ENCODE measurements at places on chromosomes 16 and 17. TPM values are rescaled to one million over a fixed set of nuclear protein-coding genes. Genes with fewer than 3 reads are reported as not detected.

- no peak for DNase-seq
Observed at GRCh38 chr17:77644181-77645071, 314.1 kb upstream of the TNRC6C start.

GRCh38 chr17:31274252-31274651 is 22.8 kb downstream of the OMG start:
- DNase-seq, result peak; percentile 87

GRCh38 chr17:47717979-47718621 is 14.9 kb upstream of the TBX21 start:
- DNase-seq, result no peak

DNA sequence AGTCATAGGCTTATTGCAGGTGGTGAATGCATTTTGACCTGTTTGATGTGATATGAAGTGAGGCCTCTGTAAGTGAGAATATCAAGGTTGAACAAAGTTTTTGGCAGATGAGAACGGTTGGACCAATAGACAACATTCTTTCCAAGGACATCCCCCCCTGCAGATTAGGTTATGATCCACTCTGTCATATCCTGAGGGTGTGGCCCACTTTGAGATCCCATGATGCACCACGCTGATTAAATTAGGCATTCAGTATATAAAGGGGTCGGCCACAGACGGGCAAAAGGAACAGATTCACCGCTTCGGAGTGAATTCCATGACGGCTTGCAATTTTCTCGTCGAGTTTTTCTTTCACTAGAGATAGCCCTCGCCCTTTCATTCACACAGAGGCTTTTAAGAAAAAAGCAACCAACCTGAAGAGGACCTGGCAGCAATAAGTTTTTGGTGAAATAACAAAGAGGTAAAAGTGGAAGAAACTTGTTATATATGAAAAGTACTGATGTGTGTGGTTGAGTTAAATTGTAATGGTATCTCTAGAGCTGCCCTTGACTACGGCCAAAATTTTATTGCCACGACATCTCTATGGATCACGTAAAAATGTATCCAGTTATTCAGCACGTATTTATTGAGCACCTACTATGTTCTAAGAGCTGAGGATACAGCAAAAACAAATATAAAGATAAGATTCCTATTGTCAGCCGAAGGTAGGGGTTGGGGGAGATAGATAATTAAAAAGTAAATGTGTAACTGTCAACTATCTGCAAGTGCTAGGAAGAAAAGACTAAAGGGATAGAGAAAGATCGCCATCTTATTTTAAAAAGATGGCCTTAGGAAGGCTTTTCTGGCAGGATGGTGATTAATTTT is 1.7 kb upstream of the RBBP6 start:
- DNase-seq, result no peak

DNA sequence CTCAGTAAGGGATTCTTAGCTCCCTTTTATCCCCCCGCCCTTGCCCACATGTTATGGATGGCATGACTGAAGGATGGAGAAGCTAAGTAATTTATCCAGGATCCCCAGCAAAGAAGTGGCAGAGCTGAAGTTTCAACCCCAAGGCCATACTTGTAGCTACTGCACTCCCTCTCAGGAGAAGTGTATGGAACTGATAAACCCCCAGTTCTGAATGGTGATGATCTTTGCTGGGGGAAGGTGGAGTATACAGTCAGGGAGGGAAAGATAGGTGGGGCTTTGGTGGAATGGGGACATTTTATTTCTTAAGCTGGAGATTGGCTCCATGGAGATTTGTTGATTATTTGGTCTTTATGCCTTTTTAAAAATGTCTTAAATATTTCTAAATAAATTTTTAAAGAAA is 58.3 kb downstream of the TNRC6C start:
- DNase-seq, result no peak

DNA sequence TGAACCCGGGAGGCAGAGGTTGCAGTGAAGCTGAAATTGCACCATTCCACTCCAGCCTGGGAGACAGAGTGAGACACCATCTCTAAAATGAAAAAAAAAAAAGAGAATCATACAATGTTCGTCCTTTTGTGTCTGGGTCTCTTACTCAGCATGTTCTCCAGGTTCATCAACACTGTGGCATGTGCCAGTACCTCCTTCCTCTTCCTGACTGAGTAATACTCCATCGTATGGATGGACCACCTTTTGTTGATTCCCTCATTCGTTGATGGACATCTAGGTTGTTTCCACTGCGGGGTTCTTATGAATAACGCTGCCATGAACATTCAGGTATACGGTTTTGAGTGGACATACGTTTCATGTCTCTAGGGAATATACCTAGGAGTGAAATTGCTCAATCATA is 4.1 kb upstream of the HS3ST6 start:
- no peak for DNase-seq

- DNase-seq, result peak; percentile 84
Observed at GRCh38 chr16:20868890-20869289, 31.3 kb downstream of the DCUN1D3 start.

DNA sequence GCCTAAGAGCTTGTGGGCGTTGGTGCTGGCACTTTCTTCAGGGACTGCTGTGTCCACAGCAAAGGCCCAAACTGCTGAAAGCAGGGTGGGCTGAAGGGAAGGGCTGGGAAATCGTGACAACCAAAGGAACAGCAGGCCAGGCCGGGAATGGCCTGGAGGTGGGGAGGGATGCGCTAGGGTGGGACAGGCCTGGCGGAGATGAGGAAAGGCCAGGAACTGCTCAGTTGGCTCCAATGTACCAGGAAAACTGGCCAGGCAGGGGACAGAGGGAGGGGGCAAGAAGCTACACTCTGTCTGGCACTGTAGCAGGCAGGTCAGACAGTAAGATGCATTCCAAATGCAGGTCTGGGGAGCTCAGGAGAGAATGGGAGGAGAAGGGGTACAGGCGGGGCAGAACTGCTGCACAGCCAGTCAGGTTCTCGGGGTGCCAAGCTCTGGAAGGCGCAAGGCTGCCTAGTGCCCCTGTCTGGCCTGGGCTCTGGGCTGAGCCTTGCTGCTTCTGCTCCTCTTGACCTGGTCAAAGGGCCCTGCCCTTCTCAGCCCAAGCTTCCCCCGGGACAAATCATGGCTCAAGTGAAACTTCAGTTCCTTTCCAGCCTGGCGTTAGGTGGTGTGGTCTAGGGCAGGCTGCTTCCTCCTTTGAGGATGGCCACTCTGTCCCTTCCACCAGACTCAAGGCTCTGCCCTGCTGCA is 7.3 kb downstream of the PNMT start:
- DNase-seq, result no peak

- no peak for DNase-seq
Observed at GRCh38 chr17:81842378-81842724, 7.5 kb upstream of the PPP1R27 start.

- DNase-seq, result no peak
Observed at GRCh38 chr17:56359518-56359917, 206.2 kb downstream of the ANKFN1 start.

DNA sequence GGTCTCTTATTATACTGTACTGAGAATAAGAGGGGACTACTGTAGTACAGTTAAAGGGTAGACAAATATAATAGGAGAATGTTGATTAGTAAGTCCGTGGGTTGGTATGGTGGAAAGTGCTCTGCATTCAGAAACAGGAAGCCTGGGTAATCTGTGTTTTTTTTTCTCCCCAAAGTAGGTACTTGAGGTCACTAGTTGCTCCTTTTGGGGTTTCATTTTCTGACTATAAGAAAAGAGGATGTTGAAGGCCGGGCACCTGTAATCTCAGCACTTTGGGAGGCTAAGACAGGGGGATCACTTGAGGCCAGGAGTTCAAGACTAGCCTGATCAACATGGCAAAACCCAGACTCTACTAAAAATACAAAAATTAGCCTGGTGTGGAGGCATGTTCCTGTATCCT is 42.0 kb upstream of the MMD start:
- DNase-seq, result no peak

DNA sequence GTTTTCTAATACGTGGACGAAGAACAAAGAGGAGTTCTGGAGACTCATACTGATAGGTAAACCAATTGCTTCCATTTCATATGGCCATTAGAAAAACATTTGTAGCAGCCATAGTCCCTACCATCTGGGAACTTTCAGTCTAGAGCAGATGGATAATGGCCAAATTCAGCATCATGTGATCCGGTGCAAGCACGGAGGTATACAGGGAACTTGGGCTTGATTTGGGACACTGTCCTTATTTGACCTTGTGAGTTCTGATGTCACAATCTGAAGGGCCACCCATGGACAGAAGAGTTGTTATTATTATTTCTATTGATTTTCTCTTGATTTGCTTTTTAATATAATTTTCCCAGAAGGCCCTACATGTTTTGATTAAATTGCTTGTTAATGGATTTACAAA is 154.6 kb upstream of the ZNF267 start:
- DNase-seq, result no peak

- DNase-seq, result no peak
Observed at GRCh38 chr16:27980919-27981700, 82.4 kb downstream of the GSG1L start.

GRCh38 chr17:81135505-81136278 is 29.6 kb upstream of the PVALEF start:
- DNase-seq, result no peak

The KCNJ18 gene
- not detected for total RNA-seq

The METTL9 gene
- 127 TPM for total RNA-seq

The CD300E gene
- total RNA-seq, result 3.4 TPM

The ZNF821 gene
- 9.4 TPM for total RNA-seq

Data from lung (tissue), 17 donors.